H7 (cell line): ENCODE measurements at places on chromosomes 7 and 10. TPM values are rescaled to one million over a fixed set of nuclear protein-coding genes. Genes with fewer than 3 reads are reported as not detected.
A peak's percentile ranks its signal among the peaks of the same experiment; 100 is the strongest.

- peak; percentile 29 for DNase-seq
Measured at GRCh38 chr7:52017802-52018679, 701.4 kb upstream of the COBL start.

DNA sequence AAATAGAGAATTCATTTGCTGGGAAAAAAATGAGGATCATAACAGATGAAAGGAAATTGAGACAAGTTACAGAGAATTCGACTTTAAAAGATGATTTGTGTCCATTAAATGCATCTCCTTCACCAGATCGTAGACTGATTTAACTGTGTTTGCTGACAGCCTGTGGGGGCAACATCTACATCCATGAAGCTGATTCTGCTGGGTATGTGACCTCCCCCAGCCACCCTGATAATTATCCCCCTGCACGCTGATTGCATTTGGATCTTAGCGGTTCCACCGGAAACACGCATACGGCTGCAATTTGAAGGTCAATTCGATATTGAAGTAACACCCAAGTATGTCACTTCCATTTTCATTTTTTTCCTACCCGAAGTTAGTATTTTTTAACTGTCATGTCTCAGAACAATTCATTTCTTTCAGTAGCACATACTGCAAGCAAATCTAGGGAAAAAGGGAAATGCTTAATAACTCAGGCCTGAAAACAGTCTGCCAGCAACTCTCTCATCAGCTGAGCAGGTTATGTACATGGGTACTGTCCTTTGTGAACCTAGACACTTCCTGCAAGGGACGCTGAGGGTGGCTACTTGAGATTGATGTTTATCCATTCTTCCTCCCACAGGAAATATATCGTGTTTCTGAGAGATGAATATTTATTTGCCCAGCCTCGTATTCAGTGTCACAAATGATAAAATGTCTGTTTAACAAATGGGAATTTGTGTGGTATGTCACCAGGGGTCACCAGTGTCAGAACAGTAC is 134.9 kb downstream of the ZNF22 start:
- DNase-seq: no peak

DNA sequence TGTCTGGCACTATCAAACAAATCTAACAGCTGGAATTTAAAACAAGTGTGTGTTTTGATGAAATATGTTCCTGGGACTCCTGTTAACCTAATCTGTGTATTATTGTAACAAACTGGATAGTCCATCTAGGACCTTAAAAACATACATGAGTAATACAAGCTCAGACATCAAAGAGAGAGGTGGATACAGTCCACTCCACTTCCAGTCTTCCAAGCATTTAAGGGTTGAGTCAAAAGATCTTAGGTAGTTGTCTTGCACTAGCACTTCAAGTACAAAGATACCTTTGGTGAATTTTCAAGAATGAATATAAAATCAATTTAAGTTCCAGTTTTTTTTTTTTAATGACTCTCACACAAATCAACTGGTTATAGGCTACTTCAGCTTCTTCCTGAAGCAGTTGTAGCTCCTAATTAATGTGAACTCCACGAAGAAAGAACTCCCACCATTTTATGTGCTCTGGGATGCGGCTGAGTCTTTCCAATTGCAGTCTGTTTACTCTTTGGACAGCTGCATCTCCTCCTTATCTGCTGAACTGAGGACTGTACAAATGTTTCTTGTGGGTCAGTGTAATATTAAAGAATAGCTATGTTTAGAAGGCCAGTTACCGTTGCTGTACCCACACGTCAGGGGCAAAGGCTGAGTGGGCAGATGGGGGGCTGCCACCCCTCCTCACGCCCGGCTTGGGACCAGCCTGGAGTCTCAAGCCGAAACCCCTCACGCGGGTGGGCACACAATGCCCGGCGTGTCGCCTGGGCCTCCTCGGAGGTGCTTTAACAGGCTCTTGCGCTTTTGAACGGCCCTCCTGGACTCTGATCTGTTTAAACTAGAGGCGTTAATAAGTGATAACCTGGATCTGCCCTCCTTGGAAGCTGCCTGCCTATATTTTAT is 2.9 kb upstream of the IGF2BP3 start:
- peak; percentile 37 for DNase-seq

Gene LRRD1
- not detected in 2 replicates for total RNA-seq

DNA sequence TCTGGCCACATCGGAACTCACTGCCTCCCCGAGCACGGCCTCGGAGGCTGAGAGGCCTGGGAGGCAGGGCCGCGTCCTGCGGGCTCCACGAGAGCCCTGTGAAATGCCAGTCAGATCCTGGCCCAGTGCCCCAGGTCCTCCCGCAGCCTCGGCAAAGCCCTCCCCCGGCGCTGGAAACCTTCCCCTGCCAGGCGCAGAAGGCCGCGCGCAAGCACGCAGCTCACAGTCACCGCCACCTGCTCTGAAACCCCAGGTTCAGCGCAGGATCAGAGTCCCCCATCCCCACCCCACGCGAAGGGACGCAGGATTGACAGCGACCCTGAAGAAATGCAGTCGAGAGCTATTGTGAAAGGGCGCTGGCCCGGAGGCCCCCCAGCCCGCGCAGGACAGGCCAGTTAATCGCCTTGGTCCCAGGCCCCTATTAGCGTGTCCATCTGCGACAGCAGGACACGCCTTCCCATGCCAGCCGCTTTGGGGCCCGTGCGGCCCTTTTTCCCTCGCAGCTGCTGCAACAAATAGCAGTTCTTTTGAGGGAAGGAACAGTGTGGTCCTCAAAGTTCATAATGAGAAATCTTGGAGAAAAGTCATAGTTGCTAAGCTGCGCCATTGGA is 13.5 kb upstream of the EGFR start:
- DNase-seq: peak; percentile 36

GRCh38 chr7:37284805-37285231 is 163.8 kb downstream of the ELMO1 start:
- DNase-seq: peak; percentile 69

Gene CDC14C
- total RNA-seq: 0.07 TPM in 1 of 2 replicates, not detected in the other

- DNase-seq: no peak
Measured at GRCh38 chr10:24730811-24731210, 7.1 kb upstream of the ARHGAP21 start.

- DNase-seq: no peak
Measured at GRCh38 chr10:119025336-119025735, 4.2 kb upstream of the NANOS1 start.

Gene HYAL4
- total RNA-seq: 0.11 TPM in 1 of 2 replicates, not detected in the other

Gene THSD7A
- 0.18 and 0.69 TPM in 2 replicates for total RNA-seq

Gene DEPP1
- 0.28 and 1.2 TPM in 2 replicates for total RNA-seq

Gene PPP1R9A
- 8.0 and 10.9 TPM in 2 replicates for total RNA-seq

DNA sequence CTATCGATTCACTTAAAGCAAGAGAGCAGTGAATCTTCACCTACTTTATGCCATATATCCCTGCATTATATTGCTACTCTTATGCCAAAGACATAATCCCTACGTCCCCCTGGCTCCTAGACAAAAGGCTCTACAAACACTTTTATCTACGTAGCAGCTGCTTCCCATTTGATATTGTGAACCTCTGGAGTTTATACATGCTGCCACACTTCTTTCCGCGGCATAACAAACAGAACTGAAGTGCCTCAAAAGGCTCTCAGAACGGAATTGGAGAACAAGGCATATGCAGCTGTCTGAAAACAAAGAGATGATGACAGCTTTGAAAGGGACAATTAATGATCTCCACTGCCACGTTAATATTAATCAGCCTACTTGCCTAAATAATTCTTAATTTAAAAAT is 985.6 kb upstream of the LRRN3 start:
- DNase-seq: no peak

DNA sequence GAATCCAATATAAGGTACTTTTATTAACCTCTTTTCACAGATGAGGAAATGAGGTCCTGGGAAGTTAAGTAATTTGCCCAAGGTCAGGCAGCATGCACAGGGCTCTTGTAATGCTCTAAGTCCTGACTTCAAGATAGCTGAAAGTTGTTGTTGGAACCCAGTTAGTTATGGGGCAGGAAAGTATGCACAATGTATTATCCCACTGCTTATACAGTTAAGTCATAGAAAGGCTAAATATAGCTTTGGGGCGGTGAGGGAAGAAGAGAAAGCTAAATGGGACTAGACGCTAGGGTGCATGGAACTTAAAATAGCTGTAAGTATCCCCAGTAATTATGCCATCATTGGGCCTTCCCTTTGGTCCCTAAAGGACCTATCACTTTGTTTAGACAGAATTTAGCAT is 9.2 kb downstream of the GLCCI1 start:
- DNase-seq: no peak

- DNase-seq: no peak
Measured at GRCh38 chr7:123746055-123746454, 2.7 kb downstream of the WASL start.

Gene PYROXD2
- 9.5 and 10.6 TPM in 2 replicates for total RNA-seq
